ENCODE measurements at places on chromosomes 2 and 18. TPM values are rescaled to one million over a fixed set of nuclear protein-coding genes. Genes with fewer than 3 reads are reported as not detected.

The GPR35 gene
- total RNA-seq: 7.6 TPM

GRCh38 chr2:210671065-210671464, 114.7 kb downstream of the CPS1 start:
- DNase-seq: no peak
- peaks cover 2% of the 10 kb centered on the region for H3K27me3 ChIP-seq
- H3K4me1 ChIP-seq: no peaks in the 10 kb centered on the region
- no peaks in the 10 kb centered on the region for H3K36me3 ChIP-seq
- no peak overlapping the region for H3K27ac ChIP-seq

The CCNYL1 gene
- total RNA-seq: 8.7 TPM

The DPYSL5 gene
- not detected for total RNA-seq

DNA sequence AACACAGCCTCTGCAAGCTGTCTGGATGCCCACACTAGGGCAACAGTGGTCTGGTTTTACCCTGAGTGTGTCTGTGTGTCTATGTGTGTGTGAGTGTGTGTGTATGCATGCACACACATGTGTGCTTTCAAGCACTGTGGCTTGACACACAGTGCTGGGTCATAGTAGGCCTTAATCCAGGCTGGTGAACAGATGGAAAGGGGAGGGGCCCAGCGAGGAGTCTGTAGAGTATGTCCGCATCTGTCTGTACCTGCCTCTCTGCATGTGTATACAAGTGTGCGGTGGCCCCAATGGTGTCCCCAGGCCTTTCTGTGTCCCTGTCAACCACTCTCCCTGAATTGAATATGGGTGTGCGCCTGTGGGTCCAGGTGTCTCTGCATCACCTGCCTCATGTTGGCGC, 9.3 kb upstream of the KCNIP3 start:
- no peak overlapping the region for H3K27ac ChIP-seq
- H3K4me3 ChIP-seq: no peak overlapping the region
- H3K36me3 ChIP-seq: no peaks in the 10 kb centered on the region
- no peak for DNase-seq
- H3K4me1 ChIP-seq: no peaks in the 10 kb centered on the region
